AG08395 (cell line): ENCODE measurements at places on chromosomes 12 and 14.

DNA sequence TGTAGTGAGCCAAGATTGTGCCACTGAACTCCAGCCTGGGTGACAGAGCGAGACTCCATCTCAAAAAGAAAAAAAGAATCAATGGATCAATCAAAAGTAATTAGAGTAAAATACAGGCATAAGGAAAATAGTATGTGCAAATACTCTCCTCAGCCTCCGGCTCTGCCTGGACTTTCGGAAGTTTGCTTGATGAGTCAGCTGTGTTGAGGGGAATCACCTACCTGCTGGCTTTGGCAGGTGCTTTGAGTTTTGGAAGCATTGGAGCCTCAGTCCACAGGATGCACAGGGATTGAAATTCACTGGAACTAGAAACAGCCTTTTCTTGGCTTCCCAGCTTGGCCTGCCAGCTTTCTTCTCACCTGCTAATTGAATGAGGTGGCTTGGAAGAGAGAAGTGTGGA is 268.2 kb downstream of the PCNX1 start:
- no peak for DNase-seq

GRCh38 chr14:64060648-64061096 is 207.9 kb downstream of the SYNE2 start:
- DNase-seq, result no peak

DNA sequence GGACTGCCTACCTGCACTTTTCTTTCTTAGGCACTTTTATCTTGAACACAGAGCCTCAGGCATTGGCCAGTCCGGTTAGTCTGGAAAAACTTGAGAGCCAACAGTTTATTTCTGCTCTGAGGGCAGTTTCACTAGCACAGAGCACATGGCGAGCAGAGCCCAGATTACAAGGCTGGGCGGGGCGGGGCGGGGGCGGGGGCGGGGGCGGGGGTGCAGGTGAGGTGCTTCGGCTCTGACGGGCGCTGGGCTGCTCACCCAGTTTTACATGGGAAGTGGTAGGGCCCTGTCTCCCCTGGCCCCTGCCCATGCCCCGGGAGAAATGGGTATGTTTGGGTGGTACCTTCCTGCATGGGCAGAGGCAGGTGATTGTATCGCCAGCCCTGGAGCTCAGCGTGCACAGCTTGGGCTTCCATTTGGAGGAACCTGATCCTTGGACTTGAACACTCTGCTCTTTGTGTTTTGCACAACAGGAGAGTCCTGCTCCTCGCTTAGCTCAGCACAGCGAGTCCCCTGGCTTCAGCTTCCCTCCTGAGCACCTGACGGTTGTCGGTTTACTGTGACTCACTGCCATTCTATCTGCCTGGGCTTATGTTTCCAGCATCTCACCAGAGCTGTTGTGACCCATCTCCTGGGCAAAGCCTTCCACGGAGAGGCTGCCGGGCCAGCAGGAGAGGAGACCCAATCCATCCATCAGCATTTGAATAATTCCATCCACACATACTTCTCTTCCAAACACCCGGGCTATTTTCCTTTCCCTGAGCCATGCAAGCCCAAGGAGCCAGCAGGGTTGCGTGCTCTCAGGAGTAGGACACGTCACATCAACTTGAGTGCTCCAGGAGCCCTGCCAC is 108.5 kb downstream of the ARF6 start:
- DNase-seq, result peak; percentile 87

- DNase-seq, result no peak
Observed at GRCh38 chr12:89863968-89864367, 155.3 kb upstream of the ATP2B1 start.

DNA sequence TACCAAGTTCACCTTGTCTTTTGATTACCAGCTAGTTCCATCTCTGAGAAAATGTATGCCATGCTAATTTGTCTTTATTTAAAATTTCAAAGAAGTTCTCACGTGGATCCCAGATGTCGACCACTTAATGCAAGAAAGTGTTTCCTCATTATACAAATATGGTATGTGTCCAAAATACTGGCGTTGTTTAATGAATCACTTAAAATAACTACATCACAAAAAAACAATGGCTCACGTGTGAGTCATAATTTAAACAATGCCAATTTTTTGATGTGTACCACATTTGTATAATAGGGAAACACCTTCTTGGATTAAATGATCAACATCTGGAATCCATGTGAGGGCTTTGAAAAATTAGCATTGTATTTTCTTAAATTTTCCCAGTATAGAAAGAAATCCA is 40.8 kb downstream of the DBX2 start:
- no peak for DNase-seq

DNA sequence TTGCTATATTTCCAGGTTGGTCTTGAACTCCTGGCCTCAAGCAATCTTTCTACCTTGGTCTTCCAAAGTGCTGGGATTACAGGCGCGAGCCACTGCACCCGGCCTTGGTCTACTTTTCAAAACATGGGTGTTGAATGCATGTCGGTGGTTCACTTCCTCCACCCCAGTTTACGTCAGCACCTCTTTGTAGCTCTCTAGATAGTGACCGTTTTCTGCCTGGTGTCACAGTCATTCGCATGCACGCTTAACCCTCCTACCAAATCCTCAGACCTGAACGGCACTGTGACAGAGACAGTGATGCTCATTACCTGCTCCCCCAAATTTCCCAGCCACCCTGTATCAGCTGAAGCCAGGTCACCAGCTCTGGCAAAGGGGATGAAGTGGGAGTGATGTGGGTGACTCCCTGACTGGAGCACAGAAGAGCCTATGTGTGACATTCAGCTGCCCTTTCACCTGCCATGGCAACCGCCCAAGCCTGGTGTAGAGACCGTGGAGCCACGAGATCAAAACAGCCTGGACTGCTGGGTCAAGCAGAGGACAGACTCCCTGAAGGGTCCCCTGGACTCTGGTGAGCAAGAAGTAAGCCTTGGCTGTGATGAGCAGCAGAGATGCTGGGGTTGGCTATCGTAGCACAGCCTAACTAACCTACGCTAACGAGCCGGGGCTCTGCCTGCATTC is 66.2 kb upstream of the GPR68 start:
- no peak for DNase-seq

GRCh38 chr12:87428701-87429277 is 600.4 kb downstream of the C12orf50 start:
- DNase-seq, result no peak

DNA sequence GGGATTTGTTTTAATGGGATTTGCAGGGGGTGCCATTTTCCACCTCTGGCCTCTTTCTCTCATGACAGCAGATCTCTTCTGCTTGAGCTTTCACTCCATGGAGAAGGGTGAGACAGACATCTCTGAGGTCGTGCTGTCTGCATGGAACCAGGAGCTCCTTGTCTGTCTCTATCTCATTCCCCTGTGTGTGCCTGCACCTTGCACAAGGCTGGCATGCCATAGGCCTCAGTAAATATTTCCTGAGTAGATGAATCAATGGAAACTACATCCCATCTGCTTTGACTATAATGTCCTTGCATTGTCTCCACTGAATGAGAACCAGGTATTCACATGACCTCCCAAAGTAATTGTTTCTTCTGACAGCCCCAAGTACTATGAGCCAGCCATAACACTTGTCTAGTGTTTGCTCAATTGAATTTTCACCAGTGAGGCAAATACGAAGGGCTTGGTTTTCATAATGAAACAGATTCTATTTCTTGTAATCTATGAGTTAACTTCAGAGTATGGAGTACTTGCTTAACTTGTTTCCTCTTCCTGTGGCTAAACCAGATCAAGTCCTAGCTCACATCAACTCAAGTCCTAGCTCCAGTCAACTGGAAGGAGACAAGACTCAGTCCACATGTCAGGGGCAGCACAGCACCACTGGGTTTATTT is 32.3 kb downstream of the KCNK13 start:
- peak; percentile 56 for DNase-seq

DNA sequence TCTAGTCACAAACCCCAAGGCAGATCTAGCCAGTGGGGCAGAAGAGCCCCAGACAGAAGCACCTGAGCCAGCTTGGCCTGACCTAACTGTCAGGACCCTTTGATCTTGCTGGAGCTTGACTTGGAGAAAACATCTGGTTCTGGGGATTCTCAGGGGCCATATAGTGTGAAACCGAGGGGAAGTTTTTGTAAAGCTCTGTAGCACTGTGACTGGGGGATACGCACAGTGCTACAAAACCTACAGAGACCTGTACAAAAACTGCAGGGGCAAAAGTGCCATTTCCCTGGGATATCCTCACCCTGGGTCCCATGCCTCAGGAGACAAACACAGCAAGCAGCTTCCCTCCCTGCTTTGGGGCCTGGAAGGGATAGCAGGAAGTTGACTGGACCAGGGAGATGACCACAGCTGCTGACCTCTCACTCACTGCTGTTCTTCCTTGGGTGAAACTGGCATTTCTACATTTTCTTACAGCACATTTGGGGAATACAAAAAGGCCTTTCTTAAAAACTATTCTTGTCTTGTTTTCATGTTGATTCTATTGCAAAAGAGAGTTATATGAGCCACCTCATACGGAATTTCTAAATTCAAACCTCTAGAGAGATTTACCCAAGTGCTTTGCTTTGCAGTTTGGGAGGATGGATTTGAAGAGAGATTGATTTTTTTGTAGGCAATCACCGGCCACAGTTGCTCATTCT is 140.0 kb downstream of the DAD1 start:
- DNase-seq, result no peak

DNA sequence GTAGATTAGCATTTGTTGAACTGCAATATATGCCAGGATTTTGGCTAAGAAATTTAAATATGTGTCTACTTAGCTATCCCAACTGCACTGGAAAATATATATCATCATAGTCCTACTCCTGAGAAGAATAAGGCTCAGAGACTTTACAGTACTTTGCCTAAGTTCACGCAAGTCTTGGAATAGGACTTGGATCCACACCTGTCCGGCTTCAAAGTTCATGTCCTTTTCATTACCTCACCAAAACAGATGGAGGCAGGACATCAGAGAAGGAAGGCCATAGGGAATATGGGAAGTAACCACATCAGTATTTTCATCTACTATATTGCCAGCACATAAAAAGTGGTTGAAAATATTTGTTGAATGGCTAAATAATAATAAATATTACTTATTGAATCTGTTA is 358.5 kb downstream of the PRKD1 start:
- no peak for DNase-seq
